AG09309 (cell line): ENCODE measurements at places on chromosomes 16 and 17.

GRCh38 chr17:7811251-7811650, 22.8 kb upstream of the KDM6B start:
- DNase-seq, result no peak

GRCh38 chr17:3799181-3799945, 1.6 kb downstream of the ITGAE start:
- DNase-seq, result no peak

DNA sequence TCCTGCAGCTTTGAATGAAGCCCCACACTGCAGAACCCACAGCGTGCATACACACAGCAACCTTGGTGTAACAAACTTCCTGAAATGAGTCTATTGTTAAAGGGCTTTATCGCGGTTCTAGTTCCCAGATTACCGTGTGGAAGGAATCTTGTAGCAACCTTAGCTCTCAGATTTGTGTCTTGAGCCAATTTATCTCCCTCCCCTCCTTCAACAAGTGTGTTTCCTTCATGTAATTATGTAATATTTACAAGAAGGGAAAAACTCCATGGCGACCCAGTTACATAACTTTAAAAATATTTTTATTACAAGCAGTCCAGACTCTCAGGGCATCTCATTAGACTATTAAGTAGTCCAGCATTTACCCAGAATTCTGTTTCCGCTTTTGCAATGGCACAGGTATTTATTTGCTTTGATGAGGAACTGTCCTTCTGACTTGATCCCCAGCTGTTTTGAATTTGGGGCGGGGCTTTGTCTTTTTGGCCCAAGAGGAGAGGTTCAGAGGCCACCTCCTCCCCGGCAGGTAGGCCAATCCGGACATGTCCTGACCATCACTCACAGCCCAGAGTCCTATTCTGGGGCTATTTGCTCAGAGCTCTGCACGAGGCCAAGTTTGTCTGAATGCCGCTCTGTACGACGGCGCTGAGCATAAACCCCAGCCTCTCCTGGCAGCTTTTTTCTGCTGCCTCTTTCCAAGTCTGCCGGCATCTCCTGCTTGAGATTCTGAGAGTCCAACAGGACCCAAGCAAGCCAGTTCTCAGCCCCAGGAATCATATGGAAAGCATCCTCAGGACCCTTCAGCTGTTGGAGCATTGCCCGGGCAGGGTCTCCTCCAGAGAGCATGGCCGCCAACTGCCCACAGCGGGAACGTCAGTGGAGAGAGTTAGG, 35.6 kb downstream of the CLEC16A start:
- no peak for DNase-seq

DNA sequence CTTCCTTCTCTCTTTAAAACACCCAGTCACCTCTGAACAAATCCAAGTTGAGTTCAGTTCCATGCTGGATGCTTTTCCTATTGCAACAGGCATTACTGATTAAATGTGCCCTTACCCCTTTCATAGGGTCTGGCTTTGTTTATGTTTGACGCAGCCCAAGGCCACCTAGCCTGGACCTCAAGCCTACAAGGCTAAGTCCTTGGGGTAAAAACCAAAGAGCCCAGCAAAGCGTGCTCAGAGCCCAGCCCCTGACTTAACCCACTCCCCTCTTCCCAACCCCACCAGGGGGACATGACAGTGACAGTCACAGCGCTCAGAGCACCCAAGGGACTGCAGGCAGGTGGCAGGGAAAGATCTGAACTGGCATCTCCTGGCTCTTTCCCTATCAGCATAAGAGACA, 200.6 kb downstream of the XYLT1 start:
- DNase-seq, result no peak

DNA sequence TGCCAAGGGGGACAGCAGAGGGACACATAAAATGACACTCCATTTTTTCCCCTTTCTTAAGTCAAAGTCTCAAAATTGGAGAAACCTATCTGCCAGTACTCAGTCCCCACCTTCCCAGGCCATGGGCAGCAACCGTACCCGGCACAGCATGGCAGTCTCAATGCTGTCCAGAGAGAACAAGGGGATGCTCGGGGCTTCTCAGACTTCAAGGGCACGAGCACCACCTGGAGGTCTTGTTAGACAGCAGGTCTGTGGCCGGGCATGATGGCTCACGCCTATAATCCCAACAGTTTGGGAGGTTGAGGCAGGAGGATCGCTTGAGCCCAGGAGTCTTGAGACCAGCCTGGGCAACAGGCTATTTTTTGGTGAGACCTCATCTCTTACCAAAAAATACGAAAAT, 3.2 kb downstream of the DNAH17 start:
- no peak for DNase-seq

DNA sequence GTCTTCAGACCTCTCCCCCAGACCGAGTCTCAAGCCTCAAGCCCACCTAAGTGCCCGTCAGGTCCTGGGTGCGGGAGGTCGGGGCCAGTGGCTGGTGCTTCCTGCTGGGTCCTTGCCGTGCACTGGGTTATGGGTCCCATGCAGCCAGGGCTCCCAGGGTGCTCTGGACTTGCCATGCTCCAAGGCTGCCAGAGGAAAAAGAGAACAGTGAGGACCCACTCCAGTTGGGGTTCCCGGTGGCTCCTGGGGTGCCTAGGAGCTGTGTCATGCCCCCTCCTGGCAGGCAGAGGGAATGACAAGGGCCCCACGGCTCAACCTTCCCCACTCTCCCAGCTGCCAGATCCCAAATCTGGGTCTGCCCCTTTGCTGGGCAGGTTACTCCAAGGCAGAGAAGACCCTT, 3.8 kb downstream of the SNX20 start:
- no peak for DNase-seq

- no peak for DNase-seq
Observed at GRCh38 chr17:80829166-80829813, 162.4 kb upstream of the CHMP6 start.
